ENCODE measurements at places on chromosomes 16 and 17.

DNA sequence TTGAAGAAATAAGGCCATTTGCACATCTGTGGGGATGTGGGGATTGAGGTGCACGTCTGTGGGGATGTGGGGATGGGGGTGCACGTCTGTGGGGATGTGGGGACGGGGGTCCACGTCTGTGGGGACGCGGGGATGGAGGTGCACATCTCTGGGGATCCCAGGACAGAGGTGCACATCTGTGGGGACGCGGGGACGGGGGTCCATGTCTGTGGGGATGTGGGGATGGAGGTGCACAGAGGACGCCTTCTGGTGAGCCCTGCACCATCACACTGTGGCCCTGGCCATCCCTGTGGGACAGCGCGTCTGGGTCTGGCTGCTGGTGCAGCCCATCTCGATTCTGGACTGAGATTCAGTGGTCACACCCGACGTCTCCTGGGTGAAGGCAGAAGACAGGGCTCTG lies 161.4 kb downstream of the LAT start:
- no peak for DNase-seq

DNA sequence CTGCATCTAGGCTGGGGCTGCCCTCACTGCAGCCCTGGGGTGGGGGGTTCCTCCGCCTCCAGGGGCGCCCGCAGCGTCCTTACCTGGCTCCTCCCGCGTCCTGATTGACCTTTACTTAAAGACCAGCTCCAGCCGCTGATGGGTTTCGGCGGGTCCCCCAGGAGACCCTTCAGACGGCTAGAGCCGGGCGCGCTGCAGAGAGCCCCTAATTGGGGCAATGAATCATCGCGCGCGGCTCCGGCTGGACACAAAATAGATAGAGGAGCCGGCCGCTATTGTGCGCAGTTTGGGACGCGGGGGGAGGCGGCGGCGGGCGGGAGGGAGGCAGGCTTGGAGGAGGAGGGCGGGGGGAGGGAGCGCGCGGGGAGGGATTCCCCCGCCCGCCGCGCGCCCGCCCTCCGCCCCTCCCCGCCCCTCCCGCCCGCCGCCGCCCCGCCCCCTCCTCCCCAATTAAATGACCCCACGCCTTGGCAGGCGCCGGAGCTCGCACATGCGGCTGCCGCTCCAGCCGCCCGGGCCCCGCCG lies 56.5 kb upstream of the CIBAR2 start:
- no peak for DNase-seq

DNA sequence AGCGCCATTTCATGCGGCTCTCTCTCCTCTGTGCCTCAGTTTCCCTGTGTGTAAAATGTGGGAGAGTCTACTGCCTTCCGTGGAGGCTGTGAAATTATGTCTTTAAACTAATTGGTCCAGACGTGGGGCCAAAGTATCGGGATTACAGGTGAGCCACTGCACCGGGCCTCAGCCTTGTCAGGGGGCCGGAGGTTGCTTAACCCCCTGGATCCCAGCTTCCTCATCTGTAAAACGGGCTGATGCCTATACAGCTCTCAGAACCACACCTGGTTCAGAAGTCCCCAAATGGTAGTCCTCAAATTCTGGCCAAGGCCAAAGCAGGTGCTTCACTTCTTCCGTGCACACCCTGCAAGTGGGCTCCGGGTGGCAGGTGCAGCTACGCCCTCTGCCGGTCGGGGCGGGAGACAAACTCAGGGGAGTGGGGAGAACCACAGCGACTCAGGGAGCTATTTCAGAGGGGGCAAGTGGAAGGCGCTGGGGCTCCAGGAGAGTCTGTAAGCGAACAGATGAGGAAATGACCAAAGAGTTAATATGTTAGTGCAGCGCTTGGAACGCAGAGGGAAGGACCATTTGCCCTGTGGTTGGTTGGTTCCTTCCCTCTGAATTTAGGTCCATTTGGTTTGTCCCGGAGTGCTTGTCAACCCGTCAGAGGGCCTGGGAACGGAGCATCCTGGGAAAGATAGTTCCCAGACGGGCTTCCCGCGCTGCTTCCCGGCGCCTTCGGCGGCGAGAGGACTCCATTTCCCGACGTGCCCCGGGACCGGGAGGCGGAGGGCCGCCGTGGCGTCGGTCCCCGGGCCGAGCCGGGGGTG lies at the start of gene MGRN1:
TSS of gene MGRN1 (plus strand) at position 812 of the 812 bp plus-strand sequence. CDS start 135 bp downstream, outside the sequence.
- peak; percentile 78 for DNase-seq

DNA sequence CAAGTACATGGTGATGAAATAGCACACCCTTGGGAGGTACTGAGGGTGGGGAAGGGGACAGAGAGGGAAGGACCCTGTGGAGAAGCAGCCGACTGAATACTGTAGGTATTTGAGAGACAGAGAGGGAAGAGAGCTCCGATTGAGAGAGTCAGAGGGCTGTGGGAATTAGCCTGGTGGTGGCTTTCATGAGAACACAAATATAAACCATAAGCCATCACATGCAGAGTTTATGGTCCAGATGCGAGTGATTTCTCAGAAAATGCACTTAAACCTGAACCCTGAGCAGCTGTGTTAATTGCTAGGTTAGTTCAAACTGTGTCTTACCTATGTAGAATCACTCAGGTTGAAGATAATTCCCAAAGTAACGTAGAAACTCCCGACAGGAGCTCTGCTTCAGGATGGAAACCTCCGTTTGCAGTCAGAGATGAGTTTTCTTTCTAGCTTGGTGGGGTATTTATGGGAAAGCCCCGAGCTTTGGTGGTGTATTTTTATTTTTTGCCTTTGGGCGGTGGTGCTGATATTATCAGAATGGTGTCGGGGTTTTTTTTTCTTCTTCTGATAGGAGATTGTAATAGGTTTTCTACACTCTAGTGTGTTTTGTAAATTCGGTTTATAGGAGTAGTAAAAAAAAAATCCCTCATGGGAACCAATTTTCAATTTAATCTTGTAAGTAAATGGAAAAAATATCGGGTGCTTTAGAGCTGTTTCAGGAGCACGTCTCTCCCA lies 184.9 kb upstream of the CACNG5 start:
- no peak for DNase-seq

- DNase-seq = no peak
Observed at GRCh38 chr16:77951788-77952187, 70.6 kb upstream of the CLEC3A start.

GRCh38 chr16:89953671-89954406 lies 5.3 kb downstream of the DEF8 start:
- DNase-seq = no peak

- no peak for DNase-seq
Observed at GRCh38 chr16:3519581-3519980, 18.8 kb downstream of the CLUAP1 start.

DNA sequence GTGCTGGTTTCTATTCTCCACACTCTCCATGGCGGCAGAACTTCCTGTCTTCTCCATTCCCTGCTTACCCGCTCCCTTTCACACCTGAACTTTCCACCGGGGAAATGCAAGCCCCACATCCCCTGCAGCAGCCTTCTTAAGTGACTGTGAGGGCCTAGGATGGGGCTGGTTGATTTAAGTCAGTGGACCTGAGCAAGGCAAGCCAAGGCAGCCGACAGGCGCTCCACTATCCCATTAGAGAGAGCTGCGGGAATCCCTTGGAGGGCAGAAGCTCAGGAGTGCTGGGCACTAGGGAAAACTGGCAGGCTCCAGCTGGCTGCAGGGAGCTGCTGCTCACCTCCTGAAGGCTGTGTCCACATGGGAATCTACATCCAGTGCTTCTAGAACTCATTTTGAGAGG lies 36.1 kb upstream of the SLC25A19 start:
- no peak for DNase-seq

DNA sequence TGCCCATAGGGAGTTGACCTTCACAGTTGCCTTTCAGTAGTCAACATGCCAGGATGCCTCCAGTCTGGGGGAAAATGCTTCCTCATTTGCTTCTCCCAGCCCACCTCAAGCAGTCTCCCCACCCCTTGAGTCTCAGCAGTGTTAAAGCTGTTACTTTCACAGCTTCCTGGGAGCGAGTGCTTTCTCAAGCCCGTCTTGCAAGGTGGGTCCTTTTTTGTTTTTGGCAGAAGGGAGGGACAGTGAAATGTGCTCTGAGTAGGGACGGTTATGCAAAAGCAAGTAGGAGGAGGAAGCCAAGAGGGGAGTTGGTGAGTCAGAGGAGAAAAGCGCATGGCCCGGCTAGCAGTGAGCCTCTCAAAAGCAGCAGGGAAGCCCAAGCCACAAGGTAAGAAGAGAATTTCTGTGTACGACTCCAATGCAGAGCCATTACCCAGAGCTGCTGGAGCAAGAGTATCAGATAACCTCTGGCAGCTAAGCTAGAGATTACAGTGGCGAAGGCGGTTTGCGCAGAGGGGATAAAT lies at the start of gene CHST4:
TSS of gene CHST4 (plus strand) at position 316 of the 521 bp plus-strand sequence. CDS start 10,252 bp downstream, outside the sequence.
- no peak for DNase-seq

- no peak for DNase-seq
Observed at GRCh38 chr17:63278728-63279442, 167.2 kb downstream of the CYB561 start.

DNA sequence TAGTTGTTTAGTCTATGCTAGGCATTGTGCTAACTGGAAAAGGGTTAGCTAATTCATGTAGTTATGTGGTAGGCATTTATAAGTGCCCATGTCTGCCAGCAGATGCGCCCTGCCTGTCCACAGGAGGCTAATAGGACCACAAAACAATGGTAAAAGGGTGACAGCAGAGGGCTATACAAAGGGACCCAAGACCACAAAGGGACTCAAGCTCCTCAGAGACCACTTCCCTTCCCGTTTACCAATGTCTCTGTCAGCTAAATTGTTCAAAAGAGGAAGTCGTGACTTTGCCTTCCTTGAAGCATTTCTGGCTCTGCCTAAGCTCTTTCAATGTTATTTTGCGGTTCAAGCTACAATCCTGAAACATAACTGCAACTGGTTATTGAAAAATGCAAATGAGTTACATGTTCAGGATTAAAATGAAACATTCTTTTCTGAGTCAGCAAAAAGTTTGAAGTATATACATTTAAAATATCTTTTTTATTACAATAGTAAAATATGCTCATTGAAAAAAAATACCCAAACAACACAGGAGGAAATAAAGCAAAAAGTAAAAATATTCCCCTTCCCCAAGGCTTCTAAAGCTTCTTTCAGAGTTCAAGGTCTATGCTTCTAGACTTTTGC lies 149.2 kb downstream of the MAF start:
- DNase-seq = no peak

GRCh38 chr16:60989592-60989991 lies 1046.6 kb downstream of the CDH8 start:
- DNase-seq = no peak

- no peak for DNase-seq
Observed at GRCh38 chr17:35428229-35428628, 4.1 kb downstream of the SLFN12 start.

DNA sequence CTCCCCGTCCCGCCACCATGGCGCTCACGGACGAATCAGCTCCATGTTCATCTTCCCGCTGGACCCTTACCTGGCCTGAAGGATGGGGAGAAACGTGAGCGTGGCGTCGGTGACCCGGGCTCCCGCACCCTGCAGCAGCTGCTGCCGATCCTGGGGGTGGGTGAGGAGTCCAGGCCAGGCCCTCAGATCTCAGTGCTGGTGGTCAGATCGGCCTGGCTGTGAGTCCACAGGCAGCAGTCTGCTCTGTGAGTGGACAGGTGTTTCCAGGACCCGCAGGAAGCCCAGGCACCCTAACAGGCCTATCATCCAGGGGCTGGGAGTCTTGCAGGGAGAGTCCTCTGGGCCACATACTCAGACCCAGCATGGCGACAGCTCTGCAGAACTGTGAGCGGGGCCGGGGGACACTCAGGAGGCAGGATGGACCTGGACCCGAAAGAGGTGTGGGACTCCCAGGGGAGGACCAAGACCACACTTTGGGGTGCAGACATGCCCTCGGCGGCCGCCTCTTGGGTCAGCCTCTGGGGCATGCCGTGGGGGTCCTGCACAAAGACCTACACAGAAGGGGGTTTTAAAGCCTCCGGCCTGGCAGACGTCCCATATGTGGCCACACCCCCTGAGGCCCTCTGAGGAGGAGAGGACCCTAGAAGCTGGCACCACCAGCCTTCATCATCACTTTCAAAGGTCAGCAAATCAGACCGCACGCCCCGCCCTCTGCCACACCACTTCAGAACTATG lies 27.2 kb upstream of the ZNF469 start:
- no peak for DNase-seq

GRCh38 chr16:5364186-5364585 lies 266.6 kb upstream of the EEF2KMT start:
- DNase-seq = no peak

DNA sequence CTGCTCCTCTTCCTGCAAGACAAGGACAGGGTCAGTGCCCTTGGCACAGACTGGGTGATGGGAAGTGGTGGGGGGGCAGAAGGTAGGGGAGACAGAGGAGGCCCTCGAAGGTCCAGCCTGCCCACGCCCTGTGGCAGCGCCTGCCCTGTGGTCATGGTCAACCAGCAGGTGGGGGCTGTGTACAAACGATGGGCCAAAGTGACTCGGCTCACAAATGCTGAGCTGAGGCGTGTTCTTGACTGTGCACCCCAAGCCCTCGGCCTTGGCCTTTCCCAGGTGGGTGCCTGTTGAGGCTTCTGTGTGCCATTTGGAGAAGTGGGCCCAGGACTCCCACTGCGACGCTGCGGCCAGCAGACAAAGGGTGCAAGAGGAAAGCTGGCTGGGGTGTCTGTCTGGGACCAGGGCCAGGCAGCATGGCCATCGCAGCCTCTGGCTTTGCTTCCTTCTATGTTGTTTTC lies 22.6 kb downstream of the MXRA7 start:
- DNase-seq = no peak

GRCh38 chr17:36212966-36213365 lies 2.1 kb downstream of the CCL4L2 start:
- DNase-seq = no peak

DNA sequence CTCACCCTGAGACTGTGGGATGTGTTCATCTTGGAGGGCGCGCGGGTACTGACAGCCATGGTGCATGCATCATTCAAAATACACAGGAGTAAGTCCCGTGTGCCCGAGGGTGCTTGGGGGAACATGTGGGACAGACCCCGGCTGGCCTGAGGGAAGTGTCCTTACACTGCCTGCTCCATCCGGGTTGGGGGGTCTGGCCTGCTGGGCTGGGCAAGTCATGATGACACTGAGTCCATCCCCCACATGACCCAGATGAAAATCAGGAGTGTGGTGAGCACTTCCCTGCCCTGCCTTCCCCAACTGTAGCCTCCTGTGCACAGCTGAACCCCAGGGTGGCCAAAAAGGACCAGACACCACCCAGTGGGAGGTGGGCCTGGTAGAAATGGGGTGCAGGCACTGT lies 10.8 kb downstream of the TBC1D26 start:
- DNase-seq = no peak

GRCh38 chr17:17503566-17504130 lies 7.5 kb upstream of the RASD1 start:
- no peak for DNase-seq
